ENCODE measurements at places on chromosomes 16 and 17. TPM values are rescaled to one million over a fixed set of nuclear protein-coding genes. Genes with fewer than 3 reads are reported as not detected.

MAPT gene
- 1.4 TPM for total RNA-seq

CD79B gene
- 1.4 TPM for total RNA-seq

MT3 gene
- total RNA-seq = 3.0 TPM

LRRC37A gene
- total RNA-seq = 3.1 TPM

TP53TG3B gene
- total RNA-seq = not detected

PNMT gene
- total RNA-seq = 2.0 TPM

SPIRE2 gene
- total RNA-seq = 118 TPM

PIPOX gene
- total RNA-seq = 1.3 TPM

HOXB3 gene
- 64.8 TPM for total RNA-seq

KRT31 gene
- not detected for total RNA-seq

LLGL2 gene
- 590 TPM for total RNA-seq

ZP2 gene
- total RNA-seq = 0.20 TPM

UNC13D gene
- 23.0 TPM for total RNA-seq

MYO15A gene
- total RNA-seq = 2.0 TPM

MMP28 gene
- total RNA-seq = 31.0 TPM

HAP1 gene
- 0.32 TPM for total RNA-seq

CHP2 gene
- 97.5 TPM for total RNA-seq
